ENCODE measurements at places on chromosomes 13 and 19.

GRCh38 chr13:73081256-73081915 lies 22.6 kb downstream of the KLF5 start:
- no peak for DNase-seq

DNA sequence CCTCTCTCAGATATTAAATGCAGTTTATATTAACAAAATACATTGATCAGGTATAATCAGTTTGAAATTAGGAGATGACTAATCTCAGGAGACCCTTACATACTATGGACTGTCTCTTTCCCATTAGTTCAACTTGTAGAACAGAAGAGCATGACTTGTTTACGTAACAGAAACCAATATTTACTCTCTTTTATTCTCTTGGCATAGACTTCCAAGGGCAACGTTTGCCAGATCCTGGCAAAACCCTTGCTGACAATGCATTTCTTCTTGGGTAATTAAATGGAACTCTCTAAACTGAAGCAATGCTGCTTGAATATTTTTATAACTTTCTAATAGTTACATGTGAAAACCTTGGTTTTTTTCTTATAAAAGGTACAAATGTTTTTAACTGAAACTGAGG lies 68.3 kb upstream of the MYO16 start:
- DNase-seq: no peak

DNA sequence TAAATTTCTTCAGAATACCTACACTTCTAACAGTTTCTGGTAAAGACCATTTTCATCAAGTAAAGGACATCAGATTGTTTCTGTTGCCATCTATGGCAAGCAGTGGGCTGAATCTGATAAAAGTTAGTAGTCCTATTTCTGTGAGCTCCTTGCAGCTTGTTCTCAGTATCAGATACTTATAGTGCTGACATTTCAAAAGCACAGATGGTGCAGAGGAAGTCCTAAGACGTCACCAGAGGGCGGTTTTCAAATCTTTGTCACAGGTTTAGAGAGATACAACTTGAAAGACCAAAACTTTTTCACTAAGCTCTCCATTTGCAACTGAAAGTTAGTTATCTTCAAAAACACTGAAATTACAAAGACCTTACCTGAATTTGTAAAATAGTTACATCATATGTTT lies 719.8 kb downstream of the SLITRK1 start:
- peak; percentile 42 for DNase-seq

- peak; percentile 65 for DNase-seq
Measured at GRCh38 chr19:2699413-2700140, 2.9 kb downstream of the GNG7 start.

DNA sequence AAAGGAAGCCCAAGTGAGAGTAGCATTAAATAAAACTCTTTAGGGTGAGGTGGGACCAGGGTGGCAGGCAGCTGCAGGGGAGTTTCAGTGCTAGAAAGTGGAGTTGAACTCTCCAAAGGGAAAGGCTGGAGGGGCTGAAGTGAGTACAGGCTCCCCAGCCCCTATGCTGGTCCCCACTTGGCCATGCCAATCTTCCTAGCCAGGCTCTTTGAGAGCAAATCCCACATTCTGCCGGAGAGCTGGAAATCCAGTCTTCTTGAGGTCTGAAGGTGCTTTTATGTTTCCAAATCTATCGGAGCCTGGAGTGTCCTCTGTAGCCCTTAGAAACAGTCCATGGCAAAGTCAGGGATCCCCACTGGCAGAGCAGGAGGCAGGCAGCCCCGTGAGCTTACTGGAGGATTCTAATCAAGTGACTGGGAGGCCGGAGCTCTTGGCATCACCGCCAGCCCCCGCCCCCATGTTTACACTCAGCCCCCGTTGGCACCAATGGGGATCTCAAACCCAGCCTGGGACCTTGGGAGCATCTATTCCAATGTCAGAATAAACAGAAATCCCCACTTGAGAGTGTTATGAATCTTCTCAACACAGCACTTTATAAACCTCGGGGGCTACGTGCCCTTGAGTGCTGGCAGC lies 18.3 kb downstream of the ZNF536 start:
- DNase-seq: no peak

- no peak for DNase-seq
Measured at GRCh38 chr13:57932061-57932460, 300.5 kb downstream of the PCDH17 start.

GRCh38 chr19:18306888-18307260 lies 16.0 kb downstream of the LSM4 start:
- DNase-seq: peak; percentile 63

DNA sequence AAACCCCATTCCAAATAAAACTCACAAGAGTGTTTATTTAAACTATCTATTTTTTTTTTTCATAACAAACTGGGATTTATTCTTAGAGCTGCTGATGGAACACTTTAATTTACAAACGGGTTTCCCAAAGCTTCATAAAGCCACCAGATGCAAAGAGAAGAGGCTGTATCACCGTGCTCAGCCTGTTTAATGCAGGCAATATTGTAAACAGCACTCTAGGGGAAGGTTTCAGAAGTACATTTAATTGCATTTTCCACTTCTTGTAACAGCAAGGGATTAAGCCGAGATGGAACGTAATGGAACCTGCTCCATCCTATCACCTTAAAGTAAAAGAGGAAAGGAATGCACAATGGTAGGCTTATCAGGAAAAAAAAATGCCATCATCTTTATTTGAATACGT lies 550.6 kb upstream of the ARGLU1 start:
- no peak for DNase-seq

DNA sequence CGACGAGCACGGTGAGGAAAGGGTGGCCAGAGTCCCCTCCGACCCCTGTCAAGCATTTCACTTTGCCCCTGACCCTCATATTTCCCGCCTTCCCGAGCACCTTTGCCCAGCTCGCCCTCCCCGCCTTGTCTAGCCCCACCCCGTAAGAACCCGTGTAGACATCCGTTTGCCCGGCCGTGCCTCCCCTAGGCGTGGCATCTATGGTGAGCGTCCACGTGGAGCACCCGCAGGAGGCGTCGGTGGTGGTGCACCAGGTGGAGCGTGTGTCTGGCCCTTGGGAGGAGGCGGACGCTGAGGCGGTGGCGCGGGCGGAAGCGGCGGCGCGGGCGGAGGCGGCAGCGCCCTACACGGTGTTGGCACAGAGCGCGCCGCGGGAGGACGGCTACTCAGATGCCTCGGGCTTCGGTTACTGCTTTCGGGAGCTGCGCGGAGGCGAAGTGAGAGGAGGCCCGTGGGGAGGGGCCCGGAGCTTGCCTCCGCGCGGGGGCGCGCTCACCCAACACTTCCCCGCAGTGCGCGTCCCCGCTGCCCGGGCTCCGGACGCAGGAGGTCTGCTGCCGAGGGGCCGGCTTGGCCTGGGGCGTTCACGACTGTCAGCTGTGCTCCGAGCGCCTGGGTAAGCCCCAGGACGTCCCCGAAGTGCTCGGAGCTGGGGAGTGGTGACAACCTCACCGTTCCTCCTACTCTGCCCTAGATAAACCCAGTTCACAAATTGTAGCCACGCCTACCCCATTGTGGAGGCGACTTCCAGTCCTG lies 4.2 kb downstream of the LTBP4 start:
- DNase-seq: peak; percentile 94

DNA sequence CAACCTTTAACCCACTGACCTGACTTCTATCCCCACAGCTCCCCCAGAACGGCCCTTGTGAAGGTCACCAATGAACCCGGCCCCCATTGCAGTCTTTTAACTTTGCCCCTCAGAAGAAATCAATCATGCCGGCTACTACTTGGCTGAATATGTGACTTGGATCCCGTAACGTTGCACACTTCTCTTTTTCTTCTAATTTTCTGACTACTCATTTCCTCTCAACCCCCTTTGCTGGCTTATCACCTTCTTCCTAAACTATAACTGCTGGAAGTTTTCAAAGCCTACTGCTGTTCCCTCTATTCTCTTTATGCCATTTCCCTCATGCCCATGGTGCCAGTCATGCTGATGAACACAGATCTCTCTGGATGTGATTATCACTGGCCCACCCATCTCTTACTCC lies 367.6 kb downstream of the DNAJC15 start:
- no peak for DNase-seq

- no peak for DNase-seq
Measured at GRCh38 chr13:47117268-47117667, 220.4 kb upstream of the HTR2A start.
